ENCODE measurements at places on chromosomes 13 and 19.

DNA sequence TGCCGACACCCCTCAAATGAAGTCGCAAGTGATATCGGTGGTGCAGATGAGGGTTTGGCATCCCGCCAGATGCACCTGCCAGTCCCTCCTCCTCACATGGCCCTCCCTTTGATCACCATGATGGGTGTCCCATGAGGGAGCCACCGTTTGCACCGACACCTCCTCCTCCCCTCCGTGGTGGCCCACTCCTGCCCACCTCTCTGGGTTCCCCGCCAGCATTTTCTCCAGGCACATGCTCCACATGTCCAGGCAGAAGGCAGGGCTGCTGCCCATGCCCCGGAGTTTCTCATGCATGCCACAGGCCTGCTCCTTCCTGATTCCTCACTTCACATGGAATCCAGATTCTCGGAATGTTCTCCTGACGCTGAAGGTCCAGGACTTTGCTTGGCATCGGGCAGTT, 49.3 kb downstream of the COL4A2 start:
- DNase-seq = no peak

DNA sequence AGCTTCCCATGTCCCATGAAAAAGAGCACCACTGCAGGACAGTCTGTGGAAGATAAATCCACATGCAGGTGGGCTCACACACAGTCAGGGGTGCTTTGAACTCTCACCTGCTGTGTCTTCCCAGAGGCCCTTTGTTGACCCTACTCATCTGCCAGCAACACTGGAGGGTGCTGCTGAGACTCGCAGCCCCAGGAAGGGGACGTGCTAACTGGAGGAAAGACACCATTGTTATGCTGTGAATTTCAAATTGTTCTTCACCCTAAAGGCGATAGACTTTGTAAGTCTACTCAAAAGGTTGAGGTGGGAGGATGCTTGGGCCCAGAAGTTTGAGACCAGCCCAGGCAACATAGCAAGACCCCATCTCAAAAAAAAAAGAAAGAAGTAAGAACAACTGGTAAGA, 107.3 kb upstream of the SERP2 start:
- no peak for DNase-seq

DNA sequence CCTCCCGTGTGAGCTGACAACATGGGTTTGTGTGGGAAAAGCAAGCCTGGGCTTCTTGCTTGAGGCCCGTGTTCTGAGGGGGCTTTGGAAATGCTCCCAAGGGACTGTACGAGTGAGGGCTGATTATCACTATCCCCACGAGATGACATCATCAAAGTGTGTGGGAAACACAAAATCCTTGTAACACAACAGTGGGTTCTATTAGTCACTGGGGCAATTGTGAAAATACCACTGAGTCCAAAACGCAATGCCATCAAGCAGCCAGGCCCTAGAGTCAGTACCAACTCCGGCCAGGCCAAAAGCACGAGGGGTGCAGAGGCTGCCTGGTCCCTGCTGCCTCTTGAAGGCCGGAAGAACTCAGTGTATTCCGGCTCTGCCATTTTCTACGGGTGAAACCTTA, 29.6 kb downstream of the CAPS start:
- DNase-seq = no peak

- DNase-seq = no peak
These were observed 11.1 kb downstream of the SYT3 start for GRCh38 chr19:50628551-50628950.

- DNase-seq = no peak
These were observed 9.5 kb downstream of the PHLDB3 start for GRCh38 chr19:43495082-43495481.

DNA sequence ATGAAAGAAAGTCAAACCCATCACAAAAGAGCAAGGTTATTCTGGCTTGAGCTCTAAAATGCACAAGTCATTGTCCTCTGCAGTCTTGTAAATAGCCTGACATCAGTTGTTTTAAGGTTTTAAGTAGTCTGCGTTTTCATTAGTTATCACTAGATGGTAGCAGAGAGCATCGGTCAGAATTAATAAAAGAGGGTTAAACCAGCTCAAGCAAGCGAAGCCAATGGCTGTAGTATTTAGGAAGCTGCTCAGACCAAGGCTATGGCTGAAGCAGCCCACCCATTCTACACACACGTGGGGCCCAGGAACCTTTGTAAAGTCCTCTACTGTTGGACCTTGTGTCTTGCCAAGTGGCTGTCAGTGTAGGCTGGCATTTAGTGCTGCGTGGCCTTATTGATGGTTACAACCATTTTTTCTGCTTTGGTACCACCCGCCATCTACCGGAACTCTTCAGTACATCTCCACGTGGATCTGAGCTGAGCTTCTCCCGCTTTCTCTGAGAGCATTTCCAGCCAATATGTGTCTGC, 13.3 kb upstream of the ZNF57 start:
- DNase-seq = no peak

- DNase-seq = no peak
These were observed 1.8 kb upstream of the DIAPH3 start for GRCh38 chr13:60165391-60166099.

DNA sequence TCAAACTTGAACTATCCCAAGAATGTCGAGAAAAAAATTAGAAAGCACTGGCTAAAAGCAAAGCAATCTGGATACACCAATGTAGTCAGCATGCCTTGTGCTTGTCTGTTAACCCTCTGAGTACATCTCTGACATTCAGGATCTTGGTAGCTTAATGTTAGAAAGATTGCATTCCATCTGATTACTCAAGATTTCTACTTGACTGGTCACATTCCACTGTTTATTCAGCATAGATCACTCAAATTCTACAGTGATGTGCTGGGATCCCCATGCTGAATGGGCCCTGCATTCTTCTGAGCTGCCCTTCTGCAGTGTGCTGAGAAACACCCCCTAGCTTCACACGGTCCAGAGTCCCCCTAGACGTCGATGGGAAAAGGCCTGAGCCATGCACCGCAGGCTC, 295.4 kb upstream of the MAB21L1 start:
- DNase-seq = no peak

- no peak for DNase-seq
These were observed 136.2 kb downstream of the DNAJC3 start for GRCh38 chr13:95813139-95813538.

DNA sequence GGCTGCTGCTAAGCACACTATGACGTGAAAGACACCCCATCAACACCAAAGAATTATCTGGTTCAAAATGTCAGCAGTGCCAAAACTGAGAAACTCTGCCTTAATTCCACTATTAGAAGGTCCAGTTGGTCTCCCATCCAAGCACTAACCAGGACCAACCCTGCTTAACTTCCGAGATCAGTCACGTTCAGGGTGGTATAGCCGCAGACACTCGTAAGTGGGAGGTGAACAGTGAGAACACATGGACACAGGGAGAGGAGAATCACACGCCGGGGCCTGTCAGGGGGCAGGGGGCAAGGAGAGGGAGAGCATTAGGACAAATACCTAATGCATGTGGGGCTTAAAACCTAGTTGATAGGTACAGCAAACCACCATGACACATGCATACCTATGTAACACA, 83.4 kb downstream of the C13orf42 start:
- no peak for DNase-seq

GRCh38 chr13:75788481-75788981, 152.4 kb downstream of the LMO7 start:
- DNase-seq = no peak

DNA sequence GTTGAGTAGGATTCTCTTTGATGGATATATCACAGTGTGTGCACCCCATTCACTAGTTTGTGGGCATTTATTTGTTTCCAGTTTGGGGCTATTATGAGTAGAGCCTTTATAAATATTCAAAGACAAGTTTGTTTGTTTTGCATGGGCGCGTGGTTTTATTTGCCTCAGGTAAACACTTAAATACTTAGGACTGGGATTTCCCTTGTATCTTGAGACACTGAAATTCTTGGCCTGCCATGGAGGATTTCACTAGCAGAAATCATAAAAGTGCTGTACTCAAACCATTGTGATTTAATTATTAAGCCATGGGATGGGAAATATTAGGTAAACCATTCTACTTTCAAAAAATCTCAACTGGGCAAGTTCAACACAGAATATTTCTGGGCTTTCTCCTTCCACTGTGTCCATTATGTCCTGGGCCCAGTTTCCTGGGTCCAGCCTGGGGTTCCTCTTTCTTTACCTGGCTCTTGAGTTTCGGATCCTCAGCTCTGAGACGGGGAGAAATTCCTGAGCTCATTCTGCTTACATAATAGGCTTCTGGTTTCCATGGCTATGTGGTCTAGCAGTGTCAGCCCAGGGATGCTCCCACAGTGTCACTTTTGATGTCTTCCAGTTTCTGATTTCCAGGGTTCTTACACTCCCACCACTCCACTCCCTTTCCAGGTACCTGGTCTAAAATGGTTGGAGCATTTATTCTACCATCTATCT, 14.4 kb downstream of the MYO16 start:
- DNase-seq = no peak

- no peak for DNase-seq
These were observed 843 bp downstream of the NR2F6 start for GRCh38 chr19:17244618-17245534.

DNA sequence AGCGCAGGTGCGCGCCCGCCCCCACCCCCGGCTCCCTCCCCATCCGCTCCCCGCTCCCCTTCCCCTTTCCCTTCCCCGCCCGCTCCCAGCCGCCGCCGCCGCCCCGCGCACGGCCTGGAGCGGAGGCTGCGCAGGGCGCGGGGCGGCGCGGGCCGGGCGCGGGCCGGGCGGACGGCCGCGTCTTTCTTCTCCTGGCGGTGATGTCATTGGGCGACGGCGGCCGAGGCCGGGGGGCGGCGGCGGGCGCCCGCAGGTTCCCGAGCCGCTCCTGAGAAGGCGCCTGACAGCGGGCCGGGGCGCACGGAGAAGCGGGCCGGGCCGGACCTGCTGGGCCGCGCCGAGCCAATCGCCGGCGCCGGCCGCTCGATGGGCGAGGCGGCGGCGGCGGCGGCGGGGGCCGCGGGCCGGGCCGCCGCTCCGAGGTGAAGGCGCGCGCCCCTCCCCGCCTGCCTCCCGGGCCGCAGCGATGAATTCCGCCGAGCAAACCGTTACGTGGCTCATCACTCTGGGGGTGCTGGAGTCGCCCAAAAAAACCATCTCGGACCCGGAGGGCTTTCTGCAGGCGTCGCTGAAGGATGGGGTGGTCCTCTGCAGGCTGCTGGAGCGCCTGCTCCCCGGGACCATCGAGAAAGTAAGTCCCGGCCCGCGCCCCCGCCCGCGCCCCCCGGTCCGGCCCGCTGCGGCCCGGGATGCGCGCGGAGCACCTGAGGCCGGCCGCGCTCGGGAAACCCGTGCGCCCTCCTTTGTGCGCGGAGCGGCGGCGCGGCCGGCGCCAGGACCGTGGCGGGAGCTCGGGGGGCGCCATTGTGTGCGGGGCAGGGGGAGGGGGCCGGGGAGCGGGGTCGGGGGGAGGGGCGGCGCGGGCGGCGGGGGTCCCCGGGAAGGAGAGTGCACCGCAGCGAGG, at the start of gene ARHGEF7:
Gene ARHGEF7, plus strand, starts transcription at position 250 of the 904 bp plus-strand sequence. Its CDS starts 217 bp downstream, at position 467.
- no peak for DNase-seq

DNA sequence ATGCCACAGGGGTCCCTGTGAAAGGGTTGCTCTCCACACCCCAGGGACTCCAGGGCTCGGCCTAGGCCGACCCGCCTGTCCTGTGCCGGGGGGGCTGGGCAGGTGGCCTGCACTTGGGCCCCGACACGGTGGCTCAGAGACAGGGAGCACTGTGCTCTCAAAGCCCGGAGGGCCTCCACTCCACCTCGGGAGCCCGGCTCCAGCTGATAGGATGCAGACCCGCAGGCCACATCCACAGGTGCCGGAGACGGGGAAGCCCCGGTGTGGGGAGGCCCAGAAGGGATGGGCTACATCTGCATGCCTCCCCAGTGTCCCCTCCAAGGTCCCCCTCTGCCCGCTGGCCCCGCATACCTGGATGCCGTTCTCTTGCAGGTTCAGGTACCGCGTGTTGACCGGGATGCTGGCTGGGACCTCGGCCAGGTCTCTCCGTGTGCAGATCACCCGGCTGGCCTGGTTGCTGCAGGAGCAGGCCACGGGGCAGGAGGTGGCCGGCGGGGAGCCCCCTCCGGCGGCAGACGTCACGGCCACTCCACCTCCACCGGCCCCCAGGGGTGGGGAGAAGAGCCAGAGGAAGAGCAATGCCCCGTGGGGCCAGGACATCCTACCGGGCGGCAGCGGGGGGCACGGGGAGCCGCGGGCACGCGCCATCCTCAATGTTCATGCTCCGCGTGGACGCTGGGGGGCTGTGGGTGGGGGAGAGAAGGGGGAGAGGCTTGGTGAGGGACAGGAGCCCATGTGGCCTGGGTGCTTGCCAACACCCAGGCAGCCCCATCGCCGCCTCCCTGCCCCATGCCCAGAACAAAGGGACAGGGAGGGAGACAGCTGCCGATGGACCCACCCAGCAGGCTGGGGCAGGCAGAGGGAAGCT, 19.8 kb downstream of the LRRC4B start:
- no peak for DNase-seq

DNA sequence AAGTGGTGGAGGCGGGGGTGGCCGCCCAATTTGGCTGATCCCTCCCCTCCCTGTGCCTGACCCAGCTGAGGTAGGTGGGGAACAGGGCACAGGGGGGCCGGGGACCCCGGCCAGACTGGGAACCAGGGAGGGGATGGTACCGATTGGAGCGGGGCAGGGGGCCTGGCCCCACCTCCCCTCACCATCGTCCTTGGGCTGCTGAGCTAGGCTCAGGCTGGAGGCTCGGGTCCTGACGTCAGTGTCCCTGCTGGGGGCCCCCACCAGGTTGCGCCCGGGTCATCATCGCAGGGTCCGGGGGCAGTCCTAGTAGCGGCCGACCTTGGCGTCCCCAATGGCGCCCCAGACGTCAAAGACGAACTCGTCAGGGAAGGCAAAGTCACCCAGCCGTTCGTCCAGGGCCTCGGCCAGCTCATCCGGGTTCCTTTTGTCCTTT, 3.0 kb upstream of the PTGER1 start:
- no peak for DNase-seq

GRCh38 chr13:101916108-101916774, 463.8 kb downstream of the ITGBL1 start:
- DNase-seq = no peak

GRCh38 chr13:97542102-97542685, 108.2 kb downstream of the RAP2A start:
- no peak for DNase-seq

- no peak for DNase-seq
These were observed 210.8 kb upstream of the UBL3 start for GRCh38 chr13:30061217-30061616.

DNA sequence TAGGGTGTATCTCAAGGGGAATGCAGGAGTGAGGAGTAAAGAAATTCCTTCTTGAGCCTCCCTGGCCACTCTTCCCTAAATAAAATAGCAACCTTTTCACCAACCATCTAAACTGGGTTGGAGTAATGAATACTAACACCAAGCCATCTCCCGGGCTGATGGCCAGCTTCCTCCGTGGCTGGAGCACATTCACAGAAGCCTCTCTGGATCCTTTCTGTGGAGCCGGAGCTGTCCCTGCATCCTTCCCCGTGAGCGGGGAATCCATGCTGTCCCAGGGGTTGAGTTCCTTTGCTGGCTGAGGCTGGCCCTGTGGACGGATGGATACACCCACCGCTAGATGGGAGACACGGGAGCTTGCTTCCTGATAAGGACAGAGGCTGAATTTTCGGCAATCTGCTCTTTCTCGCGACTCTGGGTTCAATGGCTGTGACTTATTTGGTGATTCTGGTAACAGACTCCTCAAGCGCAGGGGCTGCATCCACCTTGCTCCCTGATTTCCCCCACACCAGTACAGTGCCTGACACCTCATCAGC, 370.3 kb downstream of the ZNF536 start:
- no peak for DNase-seq

- no peak for DNase-seq
These were observed 180.2 kb downstream of the SLITRK5 start for GRCh38 chr13:87851410-87851809.
